ENCODE measurements at places on chromosomes 4 and X. TPM values are rescaled to one million over a fixed set of nuclear protein-coding genes. Genes with fewer than 3 reads are reported as not detected.

GRCh38 chrX:130162094-130162735, 3.4 kb downstream of the AIFM1 start:
- H3K4me1 ChIP-seq, result peaks cover 14% of the 10 kb centered on the region
- no peak for DNase-seq
- no peaks in the 10 kb centered on the region for H3K27me3 ChIP-seq

- H3K4me1 ChIP-seq, result no peaks in the 10 kb centered on the region
- no peaks in the 10 kb centered on the region for H3K36me3 ChIP-seq
- H3K27ac ChIP-seq, result no peak overlapping the region
- no peak overlapping the region for H3K4me3 ChIP-seq
Observed at GRCh38 chr4:176289561-176289960, 20.5 kb upstream of the ASB5 start.

Gene TLR2
- total RNA-seq, result 0.36 TPM

- no peaks in the 10 kb centered on the region for H3K4me1 ChIP-seq
- H3K27ac ChIP-seq, result no peak overlapping the region
- H3K4me3 ChIP-seq, result no peak overlapping the region
- DNase-seq, result no peak
Observed at GRCh38 chrX:74788545-74789086, 136.6 kb downstream of the NEXMIF start.

Gene UGT2A1
- total RNA-seq, result not detected

GRCh38 chr4:40305328-40306170, 29.6 kb upstream of the CHRNA9 start:
- H3K27ac ChIP-seq, result no peak overlapping the region
- H3K4me3 ChIP-seq, result no peak overlapping the region
- no peak for DNase-seq
- peaks cover 4% of the 10 kb centered on the region for H3K4me1 ChIP-seq
- H3K27me3 ChIP-seq, result peaks cover 2% of the 10 kb centered on the region

Gene GLOD5
- not detected for total RNA-seq

Gene CSN1S1
- total RNA-seq, result not detected

DNA sequence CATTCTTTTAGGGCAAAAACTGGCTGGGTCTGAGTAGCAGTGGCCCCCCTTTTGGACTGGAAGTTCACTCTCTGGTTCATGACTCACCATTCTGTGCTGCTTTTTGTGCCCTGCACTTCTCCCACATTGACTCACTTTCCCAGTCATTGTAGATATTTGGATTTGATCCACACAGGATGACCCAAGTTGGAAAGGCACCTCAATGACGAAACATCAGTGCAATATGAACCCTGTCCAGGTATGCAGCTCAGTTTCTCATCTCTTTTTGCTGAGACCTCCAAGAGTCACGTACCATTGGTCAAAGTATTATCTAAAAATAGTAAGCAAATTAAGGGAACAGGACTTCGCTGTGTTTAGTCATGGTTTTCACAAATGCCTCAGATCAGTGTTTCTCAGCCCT, 92.7 kb downstream of the CBLL2 start:
- H3K4me3 ChIP-seq, result no peak overlapping the region
- no peaks in the 10 kb centered on the region for H3K36me3 ChIP-seq

DNA sequence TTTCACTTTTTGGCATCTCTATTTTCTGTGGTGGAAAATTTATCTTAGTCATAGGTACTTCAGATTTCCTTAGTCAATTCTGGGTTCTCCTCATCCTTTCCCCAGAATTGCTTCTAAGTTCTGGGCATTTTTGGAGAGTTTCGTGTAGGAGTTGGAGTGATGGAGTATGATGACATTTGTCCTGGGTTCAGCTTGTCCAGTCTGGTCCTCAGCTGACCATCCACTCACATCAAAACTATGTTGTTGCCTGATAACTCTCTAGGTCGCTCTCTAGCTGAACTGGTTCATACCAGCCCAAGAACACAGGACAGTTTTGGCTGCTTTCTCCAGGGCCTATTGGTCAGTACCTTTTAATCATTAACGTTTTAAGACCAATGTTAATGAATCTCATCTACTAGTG, 13.2 kb downstream of the PTTG2 start:
- no peak overlapping the region for H3K4me3 ChIP-seq
- H3K27me3 ChIP-seq, result no peaks in the 10 kb centered on the region
- no peak for DNase-seq
- H3K4me1 ChIP-seq, result peaks cover 8% of the 10 kb centered on the region
- no peak overlapping the region for H3K27ac ChIP-seq
- H3K36me3 ChIP-seq, result no peaks in the 10 kb centered on the region

Gene DHX15
- total RNA-seq, result 107 TPM

- H3K36me3 ChIP-seq, result no peaks in the 10 kb centered on the region
- no peak overlapping the region for H3K27ac ChIP-seq
- no peak overlapping the region for H3K4me3 ChIP-seq
- DNase-seq, result no peak
Observed at GRCh38 chr4:154009191-154009590, 220.3 kb upstream of the SFRP2 start.

DNA sequence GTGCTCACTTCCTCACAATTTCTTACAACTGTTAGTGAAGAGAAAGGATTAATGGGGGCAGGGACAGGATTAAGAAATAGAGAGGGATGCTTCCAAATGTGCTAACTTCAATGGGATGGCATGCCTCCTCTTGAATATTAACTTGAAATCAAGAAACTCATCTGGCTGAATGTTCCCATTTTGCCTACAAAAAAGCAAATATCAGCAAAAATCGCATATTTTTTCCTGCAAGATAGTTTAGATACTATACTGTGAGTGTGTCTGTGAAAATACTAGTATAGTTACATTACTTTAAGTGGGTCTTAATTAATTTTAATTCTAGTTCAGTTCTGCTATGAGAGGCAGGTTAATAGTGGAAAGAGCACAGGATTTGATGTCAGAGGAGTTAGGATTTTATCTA, 4.9 kb downstream of the PAICS start:
- no peaks in the 10 kb centered on the region for H3K27me3 ChIP-seq
- no peak overlapping the region for H3K4me3 ChIP-seq
- peaks cover 5% of the 10 kb centered on the region for H3K4me1 ChIP-seq

DNA sequence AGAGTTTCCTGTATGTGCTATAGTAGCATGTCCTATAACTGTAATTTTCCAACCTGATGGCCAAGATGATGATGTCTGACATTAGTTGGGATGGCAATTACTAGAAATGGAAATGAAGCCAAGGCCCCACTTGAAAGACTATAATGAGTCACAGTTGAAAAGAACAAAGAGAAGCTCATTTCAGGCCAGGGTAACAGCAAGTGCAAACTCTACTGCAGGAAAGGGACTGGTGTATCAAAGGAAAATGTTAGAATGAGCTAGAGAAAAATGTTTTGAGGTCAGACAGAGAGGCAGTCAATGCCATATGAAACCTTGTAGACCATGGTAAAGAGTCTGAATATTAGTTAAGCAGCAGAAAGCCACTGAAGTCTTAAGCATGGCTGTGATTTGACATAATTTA, 146.2 kb upstream of the SH3RF1 start:
- H3K4me3 ChIP-seq, result no peak overlapping the region
- no peaks in the 10 kb centered on the region for H3K27me3 ChIP-seq
- DNase-seq, result no peak

- no peak overlapping the region for H3K4me3 ChIP-seq
- no peak overlapping the region for H3K27ac ChIP-seq
- no peaks in the 10 kb centered on the region for H3K36me3 ChIP-seq
- DNase-seq, result no peak
Observed at GRCh38 chr4:166014411-166014810, 141.4 kb downstream of the TLL1 start.

DNA sequence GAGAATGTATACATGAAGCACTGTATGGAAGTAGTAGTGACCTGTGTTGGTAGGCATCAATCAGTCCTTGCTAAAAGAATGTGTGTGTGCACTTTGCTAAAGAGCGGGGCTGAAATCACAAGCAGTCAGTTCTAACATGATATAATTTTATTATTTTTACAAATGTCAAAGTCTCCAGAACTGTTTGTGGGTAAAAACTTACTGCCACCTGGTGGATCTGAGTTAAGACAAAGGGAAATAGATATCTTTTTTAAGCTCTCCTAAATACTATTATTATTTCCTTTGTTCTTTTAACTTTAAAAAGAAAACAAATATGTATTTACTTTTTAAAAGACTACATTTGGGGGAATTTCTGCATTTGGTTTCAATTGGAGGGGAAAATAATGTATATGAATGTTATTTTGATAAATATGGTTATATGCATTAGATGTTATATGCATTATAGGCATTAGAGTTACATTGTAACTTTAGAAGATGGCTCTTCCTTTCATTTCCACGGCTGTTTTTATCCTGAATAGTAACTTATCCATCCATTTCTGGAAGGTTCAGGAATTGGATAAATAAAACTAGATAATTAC, 7.8 kb upstream of the CLOCK start:
- H3K4me1 ChIP-seq, result peaks cover 25% of the 10 kb centered on the region
- peak; percentile 44 for DNase-seq
- no peak overlapping the region for H3K4me3 ChIP-seq
- H3K27me3 ChIP-seq, result no peaks in the 10 kb centered on the region
- H3K36me3 ChIP-seq, result no peaks in the 10 kb centered on the region
- peak overlapping the region; percentile 96 for H3K27ac ChIP-seq

Gene TAF7L
- total RNA-seq, result 0.36 TPM

GRCh38 chr4:163673848-163674697, 179.6 kb downstream of the TMA16 start:
- no peak for DNase-seq
- H3K36me3 ChIP-seq, result no peaks in the 10 kb centered on the region
- no peak overlapping the region for H3K27ac ChIP-seq
- no peaks in the 10 kb centered on the region for H3K27me3 ChIP-seq

Gene DMRTC1
- total RNA-seq, result not detected

Gene PARM1
- total RNA-seq, result under 0.01 TPM

Gene XAGE2
- not detected for total RNA-seq

Data from osteoblast (primary cell).